ENCODE measurements at places on chromosomes 2 and 18.

- peak; percentile 28 for DNase-seq
These were observed 48.0 kb downstream of the SERPINB8 start for GRCh38 chr18:64017870-64018269.

DNA sequence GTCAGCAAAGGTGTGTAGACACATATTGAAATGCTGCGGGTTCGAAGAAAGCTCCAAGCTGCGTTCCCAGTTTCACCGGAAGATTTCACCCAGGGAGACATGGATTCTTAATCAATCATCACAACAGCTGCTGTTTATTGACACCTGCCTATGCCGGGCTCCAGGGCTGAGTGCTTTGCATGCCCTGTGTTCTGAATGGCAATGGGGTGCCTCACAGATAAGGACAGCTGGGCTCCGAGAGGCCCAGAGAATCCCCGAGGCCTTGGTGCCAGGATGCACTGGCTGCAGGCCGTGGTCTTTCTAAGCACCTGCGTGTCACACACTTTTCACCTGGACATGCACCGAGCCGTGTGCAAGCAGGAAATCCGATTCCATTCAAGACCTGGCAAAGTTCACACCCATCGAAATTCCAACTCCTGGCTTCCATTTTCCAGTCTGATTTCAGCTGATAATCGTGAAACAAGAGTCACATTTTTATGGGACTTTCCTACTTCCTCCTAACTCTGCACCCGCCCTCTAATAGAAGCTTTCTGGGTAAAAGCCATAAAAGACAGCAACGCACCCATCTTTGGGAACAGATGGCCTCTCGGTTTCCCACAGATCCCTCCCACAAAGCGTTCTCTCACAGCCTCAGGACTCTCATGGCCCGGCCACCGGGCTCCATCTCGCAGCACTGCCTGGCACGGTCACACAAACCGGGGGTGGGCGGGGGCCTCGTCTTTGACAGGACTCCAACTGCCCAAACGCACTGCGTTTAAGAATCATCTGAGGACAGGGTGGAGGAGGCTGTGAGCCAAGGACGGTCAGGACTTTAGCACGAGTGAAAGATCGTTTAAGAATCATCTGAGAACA lies 245.6 kb upstream of the SALL3 start:
- no peak for DNase-seq

GRCh38 chr2:222949073-222949472 lies 88.2 kb downstream of the ACSL3 start:
- DNase-seq = no peak

GRCh38 chr2:53303012-53303578 lies 464.5 kb upstream of the CHAC2 start:
- DNase-seq = no peak

DNA sequence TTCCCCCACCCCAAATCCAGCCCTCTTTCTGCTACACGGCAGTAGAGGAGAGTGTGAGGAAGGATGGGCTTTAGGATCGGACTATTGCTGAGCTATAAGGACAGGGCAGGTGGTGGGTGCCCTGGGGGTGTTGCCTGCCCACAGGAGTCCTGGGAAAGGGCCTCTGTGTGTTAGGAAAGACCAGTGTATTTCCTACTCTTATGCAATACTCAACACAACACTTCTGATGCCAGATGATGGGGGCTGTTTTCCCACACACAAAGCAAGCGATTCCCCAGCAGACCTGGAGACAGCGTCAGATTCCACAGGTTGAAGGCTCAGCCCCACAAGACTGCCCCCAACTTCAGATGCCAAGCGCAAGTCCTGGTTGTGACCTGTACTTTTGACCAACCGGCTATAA lies 91.0 kb upstream of the LCLAT1 start:
- no peak for DNase-seq
